Foreskin melanocyte (primary cell): ENCODE measurements at places on chromosomes 7 and 10.

GRCh38 chr10:132411561-132412253 lies 14.7 kb downstream of the PWWP2B start:
- DNase-seq: peak; percentile 61

DNA sequence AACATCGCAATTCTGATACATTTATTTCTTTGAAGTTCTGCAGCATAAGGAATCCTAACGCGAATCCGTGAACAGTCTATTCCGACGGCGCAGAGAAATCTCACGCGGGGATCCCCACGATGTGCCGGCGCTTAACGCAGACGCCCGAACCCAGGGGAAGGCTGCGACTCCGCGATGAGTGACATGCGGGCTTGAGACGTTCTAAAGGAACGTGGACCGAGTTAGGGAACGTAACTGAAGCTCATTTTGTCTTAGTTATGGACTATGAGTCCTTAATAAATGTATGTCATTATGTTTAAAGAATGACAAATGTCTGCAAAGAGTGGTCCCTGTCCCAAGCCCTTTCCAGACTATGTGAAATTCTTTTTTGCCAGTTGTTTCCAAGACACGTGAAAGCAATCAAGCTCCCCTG lies 995 bp upstream of the PARD3 start:
- DNase-seq: no peak

DNA sequence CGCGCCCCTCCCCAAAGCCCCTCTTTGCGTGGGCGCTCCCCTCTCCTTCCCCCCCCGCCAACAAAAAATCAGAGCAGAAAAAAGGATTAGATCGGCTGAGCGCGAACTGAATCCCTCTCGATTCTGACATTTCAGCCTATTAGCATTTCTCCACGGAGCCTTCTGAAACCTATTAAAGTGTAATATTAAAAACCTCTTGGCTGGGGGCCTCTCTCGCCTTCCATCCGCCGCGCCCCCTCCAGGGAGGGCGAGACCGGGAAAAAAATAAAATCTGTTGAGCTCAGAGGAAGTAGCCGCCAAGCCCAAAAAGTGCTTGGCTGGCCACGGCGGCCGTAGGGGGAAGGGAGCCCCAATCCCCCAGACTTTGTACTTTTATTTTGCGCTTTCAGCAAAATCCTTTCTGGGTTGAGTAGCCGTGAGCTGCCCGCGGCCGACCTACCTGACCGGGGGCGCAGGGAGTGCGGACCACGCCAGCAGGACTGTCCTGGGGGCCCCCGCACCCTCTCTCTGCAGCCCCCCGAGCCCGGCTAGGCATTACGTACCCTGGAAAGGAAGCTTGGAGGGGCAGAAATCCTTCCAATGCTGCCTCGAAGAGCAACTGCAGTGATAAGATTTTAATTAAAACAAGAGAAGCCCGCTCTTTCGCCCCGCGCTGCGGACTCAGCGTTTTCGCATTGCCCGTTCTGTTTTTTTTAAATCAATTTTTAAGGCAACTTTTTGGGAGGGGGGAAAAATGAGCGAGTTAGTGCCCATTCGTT lies 1.3 kb upstream of the TNRC18 start:
- peak; percentile 33 for DNase-seq

DNA sequence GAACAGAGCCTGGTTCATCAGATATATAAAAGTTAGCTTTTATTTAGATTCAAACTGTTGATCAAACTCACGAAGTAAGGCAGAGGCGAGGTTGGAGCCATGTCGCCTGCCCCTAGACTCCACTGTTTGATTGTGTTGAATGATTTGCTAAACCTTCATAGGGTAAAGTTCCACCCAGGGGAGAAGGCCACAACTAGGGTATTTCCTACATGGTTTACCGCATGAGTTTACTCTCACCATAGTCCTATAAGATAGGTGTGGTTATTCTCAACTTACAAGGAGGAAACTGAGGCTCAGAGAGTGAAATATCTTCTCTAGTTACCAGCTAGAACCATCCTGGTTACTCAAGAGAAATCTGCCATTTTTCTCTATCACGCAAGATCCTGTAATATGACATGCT lies 31.8 kb downstream of the ARHGAP22 start:
- no peak for DNase-seq

DNA sequence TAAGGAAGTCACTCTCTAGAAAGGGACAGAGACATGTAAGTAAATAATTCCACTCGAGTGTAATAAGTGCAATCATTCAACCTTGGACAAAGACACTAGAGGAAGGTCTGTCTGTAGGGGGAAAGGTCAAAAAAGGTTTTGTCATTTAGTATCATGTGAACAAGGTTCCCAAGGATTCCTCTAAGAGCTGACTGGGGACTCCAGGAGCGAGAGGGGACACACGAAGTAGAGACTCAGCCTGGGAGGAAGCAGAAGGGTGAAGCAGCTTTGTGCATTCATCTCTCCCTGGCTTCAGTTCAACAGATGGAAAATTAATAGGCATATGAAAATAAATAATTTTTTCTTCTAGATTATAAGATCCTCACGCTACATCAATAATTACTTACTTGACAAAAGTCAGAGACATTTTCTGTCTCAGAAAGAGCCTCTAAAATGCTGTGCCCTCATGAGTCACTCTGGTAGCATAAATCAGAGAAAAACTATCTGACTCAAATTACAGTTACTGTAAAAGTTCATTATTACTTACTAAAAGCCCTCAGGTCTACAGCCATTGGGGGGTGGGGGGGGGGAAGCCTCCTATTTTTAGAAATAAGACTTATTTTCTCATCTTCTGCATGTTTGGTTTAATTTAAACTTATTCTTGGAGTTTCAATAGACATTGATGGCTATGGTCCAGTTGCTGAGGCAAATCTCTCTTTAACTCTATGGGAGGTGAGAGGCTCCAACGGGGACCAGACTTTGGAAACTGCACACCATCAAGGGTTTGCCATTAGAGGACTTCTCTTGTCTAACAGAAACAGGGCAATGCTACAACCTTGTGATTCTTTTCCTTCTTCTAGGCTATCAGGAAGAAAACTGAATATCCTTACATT lies 275.1 kb upstream of the KLF14 start:
- DNase-seq: peak; percentile 71

- no peak for DNase-seq
These were observed 326.4 kb downstream of the KCNMA1 start for GRCh38 chr10:77311186-77311585.

DNA sequence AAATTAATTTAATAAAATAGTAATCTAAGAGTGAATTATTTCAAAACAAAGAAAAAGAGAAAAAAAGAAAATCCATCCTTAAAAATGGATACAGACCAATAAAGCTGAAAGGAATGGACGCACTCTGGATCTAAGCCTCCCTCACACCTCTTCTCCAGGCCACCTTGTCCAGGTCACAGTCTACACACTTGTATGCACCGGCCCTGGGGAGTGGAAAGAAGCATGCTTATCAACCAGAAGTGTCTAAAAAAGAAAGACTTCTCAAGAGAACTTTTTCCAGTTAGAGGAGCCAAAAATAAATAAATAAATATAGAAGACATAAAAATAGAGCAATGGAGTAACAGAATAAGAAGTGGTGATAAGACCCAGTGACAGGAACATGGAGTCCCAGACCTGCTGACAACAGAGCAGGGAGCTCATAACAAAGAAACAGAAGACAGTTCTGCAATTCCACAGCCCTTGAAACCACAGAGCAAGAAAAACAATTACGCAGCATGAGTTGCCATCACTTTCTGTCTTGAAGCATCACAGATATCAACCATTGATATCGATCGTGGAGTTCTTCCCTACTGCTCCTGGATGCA lies 311.7 kb upstream of the NFE2L3 start:
- no peak for DNase-seq

- no peak for DNase-seq
These were observed 34.8 kb upstream of the TNPO3 start for GRCh38 chr7:129089521-129090212.

GRCh38 chr7:30755384-30756154 lies 3.6 kb downstream of the INMT start:
- DNase-seq: no peak

GRCh38 chr7:138188290-138188858 lies 112.1 kb downstream of the AKR1D1 start:
- no peak for DNase-seq

DNA sequence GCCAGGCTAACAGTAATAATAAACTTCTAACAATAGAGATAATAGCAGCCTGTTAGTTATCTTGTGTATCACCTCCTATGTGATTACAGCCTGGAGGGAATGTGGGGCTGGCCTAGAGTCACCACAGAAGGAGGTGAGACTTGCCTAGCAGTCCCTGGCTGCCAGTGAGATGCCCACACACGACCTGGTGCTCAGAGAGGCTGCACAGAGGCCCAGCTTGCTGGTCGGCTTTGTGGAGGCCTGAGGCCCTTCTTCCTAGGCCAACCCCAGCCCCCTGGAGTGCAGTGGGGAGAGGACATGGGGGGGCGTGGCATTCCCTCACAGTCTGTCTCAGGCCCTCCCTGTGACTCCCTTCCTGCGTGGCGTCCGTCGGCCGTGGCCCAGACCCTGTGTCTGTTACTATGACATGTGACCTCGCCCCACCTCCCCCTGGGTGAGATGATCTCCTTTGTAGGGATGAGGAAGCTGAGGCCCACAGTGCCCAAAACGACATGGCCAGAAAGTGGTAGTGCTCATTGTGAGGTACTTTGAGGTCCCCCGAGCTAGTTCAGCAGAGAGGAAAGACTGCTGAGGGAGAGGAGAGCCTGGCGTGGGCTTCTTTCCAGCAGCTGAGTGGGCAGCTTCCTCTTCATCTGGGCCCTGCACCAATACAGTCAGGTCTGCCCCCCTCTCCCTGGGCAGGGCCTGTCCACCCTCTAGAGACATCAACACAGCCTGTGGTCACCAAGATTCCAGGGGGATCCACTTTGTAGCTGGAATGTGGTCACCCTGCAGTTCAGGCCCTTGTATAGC lies 29.7 kb downstream of the UNC5B start:
- DNase-seq: no peak

GRCh38 chr7:23256731-23257130 lies 10.2 kb downstream of the GPNMB start:
- DNase-seq: no peak

DNA sequence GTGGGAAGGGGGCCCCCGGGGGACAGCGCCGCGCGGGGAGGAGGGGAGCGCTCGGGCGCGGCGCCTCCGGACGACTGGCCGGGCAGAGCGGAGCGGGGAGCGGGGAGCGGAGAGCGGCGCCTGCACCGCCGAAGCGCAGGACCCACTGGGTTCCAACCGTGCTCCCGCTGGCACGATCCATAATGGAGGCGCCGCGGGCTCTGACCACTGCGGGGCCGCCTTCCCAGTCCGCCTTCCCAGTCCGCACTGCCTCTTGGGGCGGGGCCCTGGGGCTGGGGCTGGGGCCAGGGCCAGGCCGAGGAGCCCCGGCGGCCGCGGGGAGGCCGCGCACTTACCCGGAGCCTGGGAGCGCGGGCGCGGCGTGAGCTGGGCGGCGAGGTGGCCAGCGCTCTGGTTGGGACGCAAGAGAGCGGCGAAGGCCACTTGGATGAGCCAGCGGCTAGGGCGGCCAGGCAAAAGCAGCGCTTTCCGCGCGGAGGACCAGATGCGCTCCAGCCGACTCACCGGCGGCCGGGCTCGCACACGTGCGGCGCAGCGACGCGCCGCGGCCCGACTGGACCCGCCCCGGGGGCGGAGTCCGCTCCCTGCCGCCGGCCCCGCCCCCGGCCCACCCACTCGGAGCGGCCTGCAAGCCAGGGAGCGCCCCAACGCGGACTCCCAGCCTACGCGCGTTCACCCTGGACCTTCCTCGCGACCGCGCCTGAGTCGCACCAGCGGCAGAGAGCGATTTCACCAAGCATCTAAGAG lies at the start of gene PUS7:
Gene PUS7 (minus strand): TSS at position 555 of the 747 bp plus-strand sequence. CDS start 13,759 bp downstream, outside the sequence.
- peak; percentile 81 for DNase-seq

DNA sequence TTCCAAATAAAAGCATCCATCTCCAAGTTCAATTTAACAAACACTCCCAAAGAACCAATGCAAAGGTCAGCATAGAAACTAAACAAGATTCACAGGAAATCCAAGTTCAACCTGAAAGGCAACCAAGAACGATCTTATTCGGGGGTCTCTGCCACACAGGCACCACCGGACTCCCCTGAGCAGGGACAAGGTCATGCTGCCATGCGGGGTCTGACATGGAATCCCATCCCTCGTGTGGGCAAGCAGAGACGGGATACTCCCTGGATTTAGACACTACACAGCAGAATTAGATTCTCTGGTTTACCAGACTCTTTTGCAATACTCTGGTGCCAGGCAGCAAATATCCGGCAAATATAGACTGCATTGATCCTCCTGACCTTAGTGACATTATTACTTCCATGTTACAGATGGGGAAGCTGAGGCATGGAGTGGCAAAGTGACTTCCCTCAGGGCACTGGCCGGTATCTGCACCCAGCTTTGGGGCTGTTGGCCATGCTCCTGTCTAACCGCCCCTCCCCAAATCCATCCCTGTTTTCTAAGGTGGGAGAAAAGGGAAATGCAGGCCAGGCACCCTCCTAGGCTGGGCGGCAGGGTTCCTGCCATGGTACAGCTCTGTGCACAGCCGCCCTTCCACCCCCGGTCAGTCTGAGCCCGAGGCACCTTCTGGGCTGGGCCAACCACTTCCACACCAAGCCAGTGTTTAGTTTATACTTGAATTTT lies 111.8 kb downstream of the VIPR2 start:
- DNase-seq: no peak

- DNase-seq: peak; percentile 22
These were observed 57.8 kb upstream of the PCGF5 start for GRCh38 chr10:91162495-91163268.
